ENCODE measurements at places on chromosomes 3 and 15.

DNA sequence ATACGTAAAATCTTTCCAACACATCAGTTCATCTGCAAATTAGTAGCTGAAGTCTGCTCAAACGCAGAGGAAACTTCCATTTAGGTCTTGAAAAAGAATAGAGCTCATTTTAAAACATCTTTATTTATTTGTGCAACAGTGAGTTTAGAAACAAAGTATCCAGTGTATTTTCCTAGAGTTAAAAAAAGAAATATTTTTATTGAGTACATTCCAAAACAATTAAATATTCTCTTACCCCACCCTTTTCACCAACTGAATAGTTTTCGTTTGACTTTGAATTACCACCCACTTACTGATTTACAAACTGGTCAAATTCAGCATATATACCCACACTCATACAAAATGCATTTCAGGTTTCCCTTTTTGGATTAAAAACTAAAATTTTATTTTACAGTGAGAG, 104.7 kb downstream of the ZBTB20 start:
- no peak for DNase-seq

- DNase-seq = peak; percentile 72
These were observed 3.6 kb upstream of the SMAD6 start for GRCh38 chr15:66698318-66698961.

DNA sequence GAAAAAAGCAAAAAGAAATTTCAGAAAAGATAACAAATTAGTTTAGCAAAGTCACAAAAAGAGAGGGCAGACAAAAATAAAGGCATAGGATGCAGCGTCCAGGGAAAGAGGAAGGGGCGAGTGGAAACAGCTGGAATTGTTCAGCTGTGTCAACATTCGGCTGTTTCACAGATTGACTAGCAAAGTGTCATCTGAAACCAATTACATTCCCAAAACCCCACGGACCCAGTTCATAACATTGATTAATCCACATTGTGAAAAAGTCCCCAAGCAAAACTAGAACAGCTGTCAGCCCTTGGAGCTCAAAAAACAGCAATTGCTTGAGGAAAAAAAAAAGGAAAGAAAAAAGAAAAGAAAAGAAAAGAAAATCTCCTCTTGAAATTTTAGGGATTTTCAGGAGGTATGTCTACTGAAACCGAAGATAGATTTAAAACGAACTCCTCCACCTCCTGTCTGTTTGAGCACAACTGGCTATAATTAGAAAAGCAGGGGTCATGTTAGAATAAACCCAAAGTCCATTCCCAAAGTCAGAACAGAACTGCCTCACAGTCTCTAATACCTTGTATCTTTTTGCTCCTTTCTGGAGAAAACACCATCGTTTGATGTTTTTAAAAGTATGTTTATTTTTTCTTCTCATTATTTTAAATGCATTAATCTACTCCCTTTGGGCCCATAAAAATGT, 159.6 kb downstream of the RORA start:
- no peak for DNase-seq

- no peak for DNase-seq
These were observed 109.7 kb downstream of the BDH1 start for GRCh38 chr3:197445896-197446699.

DNA sequence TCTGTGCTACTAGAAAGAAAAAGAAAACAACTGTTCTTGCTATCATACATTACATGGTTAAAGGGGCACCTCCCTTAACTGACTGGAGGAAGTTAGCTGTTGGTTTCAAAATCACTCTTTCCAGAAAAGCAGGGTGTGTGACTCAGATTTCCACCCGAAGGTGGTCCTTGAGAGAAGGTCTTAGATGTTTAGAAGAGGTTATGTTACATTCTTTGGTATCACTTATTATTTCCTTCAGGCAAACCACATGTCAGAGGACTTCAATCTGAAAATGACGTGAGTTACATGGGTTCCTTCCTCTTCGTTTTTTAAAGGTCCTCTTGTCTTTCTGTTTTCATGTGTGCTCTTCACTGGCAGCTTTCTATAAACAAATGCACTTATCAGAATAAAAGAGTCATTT, 307.9 kb upstream of the CBLB start:
- no peak for DNase-seq

DNA sequence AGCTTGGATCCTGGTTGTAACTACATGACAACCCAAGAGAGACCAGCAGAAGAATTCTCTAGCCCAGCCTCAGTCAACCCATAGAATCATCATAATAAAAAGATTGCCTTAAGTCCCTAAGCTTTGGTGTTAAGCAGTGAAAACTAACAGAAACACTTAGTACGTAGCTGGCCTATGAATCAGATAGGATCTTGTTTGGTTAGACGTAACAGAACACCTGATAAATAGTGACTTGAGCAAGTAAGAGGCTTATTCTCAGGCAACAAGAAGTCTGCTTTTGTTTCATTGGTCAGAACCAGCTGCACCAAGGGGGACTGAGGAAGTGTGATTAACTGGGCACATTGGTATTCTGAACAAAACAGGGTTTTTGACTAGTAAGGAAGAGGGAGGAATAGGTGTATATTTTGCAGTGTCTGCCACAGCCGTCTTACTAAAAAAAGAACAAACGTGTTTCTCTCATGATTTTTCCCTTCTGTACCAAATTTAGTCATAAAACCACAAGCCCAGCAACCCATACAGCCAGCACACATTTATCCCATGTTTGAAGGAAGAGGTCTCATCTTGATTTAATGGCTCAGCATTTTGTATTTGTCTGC, 53.3 kb upstream of the GLCE start:
- DNase-seq = no peak
